ENCODE measurements at places on chromosomes 7 and 10. TPM values are rescaled to one million over a fixed set of nuclear protein-coding genes. Genes with fewer than 3 reads are reported as not detected.

DNA sequence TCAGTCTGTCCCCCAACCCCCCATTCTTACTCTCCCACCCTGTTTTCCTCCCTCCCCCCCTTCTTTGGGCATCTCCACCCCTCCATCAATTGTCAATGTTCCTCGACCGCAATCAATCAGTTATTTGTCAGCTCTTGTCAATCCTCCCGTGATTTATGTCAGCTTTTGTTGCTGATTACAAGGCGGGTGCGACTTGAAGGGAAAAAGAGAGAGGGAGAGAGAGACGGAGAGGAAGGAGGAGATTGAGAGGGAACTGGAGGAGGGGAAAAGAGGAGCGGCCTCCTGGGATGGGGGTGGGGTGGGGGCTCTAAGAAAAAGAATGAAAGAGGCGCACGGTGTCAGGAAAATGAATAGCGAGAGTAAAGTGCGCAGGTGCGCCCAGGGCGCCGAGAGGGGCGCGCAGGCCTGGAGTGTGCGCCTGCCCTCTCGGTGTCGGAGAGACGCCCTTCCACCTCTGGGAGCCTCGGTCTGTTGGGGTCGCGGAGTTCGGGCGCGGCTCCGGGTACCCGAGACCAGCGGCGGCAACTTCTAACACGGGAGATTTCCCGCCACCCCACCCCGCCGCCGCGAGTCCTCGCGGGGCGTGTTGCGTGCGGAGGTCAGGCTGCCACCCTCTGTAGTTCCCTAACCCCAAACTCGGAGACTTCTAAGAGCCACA lies 1.1 kb upstream of the ZNF503 start:
- DNase-seq: peak; percentile 59

DNA sequence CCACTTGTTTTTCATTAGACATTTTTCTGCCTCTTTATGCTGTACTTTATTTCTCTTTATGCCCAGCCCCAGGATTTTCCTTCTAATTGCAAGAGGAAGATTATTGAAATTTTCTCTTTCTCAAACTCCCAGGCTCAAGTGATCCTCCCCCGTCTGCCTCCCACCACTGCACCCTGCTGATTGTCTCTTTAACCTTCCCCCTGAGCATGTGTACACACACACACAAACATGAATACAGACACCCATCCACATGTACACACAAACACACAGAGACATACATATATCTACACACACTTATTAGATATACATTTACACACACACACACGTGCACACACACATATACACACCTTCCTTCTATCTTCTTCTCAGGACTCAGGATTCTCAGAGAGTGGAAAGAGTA lies 37.3 kb upstream of the MAP3K8 start:
- DNase-seq: no peak

HOXA13 gene
- total RNA-seq: not detected

ADIRF gene
- not detected for total RNA-seq

DNA sequence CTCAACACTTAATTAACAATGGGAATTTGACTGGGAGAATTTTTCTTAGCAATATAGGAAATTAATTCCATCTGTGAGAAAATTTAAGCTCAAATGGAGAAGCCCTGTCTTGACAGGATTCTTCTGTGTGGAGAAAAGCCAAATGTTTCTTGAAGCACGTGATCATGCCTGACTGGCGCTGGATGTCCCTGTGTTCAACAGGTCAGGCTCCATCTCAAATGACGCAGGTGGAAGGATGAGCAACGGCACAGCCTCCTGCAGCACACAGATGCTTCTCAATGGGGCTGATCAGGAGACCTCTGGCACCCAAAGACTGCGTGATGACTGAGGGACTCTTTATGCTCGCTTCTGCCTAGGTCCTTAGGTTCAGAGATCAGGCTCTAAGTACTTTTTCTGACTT lies 143.8 kb downstream of the RSU1 start:
- DNase-seq: no peak

CCL24 gene
- not detected for total RNA-seq

GBF1 gene
- total RNA-seq: 23.7 TPM

GRCh38 chr10:17673471-17674061 lies 29.6 kb downstream of the STAM start:
- peak; percentile 53 for DNase-seq

GRCh38 chr10:11153245-11153644 lies 135.6 kb downstream of the CELF2 start:
- DNase-seq: no peak

HYCC1 gene
- total RNA-seq: 120 TPM

IGFBP3 gene
- 10.0 TPM for total RNA-seq

LRRN3 gene
- total RNA-seq: 1.0 TPM

ZNF727 gene
- total RNA-seq: not detected

DNA sequence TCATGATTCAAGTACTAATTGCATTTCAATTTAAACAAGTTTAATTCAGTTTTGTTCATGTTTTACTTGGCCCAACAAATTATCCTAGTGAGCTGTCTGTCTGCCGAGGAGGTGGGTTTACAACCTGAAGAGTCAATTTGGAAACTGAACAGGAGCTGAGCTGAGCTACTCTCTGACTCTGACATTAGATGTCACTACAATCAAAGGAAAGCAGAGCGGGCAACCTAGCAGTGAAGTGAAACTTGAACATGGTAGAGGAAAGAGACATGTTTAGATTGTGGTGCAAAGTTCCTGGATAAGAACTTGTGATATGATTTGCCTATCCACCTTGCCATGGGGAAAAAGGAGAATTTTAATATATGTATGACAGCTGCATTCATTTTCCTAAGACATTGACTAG lies 9.6 kb upstream of the AGR3 start:
- DNase-seq: peak; percentile 34

ERVW-1 gene
- 0.09 TPM for total RNA-seq

- DNase-seq: no peak
Observed at GRCh38 chr10:16652154-16652553, 130.5 kb upstream of the C1QL3 start.

GRCh38 chr10:24041034-24041433 lies 167.9 kb upstream of the KIAA1217 start:
- DNase-seq: no peak

- peak; percentile 19 for DNase-seq
Observed at GRCh38 chr10:1206101-1206500, 149.9 kb downstream of the WDR37 start.

DNA sequence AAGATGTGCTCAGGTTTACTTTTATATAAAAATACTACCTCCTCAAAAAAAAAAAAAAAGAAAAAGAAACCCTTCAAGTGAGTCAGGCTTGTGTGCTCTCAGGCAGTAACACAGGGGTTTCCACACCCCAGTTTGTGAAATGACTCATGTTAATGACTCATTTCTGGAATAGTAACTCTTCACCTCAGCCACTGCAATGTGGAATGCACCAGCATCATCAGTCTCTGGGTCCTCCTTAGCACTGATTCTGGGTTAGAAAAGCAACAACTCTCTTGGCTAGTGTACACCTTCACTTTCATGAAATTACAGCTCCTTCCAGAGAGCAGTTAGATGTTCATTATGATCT lies 110.6 kb downstream of the EMX2 start:
- no peak for DNase-seq

DNA sequence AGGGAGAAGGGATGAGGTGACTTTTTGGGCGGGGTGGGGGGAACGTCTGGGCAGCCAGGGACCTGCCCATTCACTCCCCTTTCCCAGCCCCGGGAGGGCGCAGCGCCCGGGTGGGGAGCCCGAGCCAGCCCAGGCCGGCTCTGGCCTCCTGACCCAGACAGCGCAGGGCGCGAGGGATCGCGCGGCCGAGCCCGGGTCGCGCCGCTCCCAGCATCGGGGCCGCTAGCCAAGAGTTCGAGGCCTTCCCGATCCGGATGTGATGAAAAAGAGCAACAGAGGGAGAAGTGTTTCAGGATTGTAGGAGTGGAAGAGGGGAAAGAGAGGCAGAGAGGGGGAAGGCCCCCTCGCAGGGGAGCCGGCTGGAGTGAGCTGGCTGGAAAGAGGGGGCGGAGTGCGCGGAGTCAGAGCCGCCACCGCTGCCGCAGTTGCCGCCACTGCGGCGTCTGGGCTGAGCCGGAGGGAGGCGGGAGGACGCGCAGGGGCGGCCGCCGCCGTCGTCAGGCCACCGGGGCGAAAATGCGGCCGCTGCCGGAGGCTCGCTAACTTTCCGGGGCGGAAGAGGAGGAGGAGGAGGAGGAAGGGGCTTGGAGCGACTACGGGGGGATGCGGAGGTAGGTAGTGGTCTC lies at the start of gene MDFIC:
Gene MDFIC, plus strand, starts transcription at position 69 of the 626 bp plus-strand sequence. CDS start 940 bp downstream, outside the sequence.
- peak; percentile 59 for DNase-seq

GRCh38 chr7:103915680-103916357 lies 73.6 kb downstream of the RELN start:
- no peak for DNase-seq

MSS51 gene
- 1.4 TPM for total RNA-seq

SLC12A9 gene
- total RNA-seq: 42.3 TPM

DNA sequence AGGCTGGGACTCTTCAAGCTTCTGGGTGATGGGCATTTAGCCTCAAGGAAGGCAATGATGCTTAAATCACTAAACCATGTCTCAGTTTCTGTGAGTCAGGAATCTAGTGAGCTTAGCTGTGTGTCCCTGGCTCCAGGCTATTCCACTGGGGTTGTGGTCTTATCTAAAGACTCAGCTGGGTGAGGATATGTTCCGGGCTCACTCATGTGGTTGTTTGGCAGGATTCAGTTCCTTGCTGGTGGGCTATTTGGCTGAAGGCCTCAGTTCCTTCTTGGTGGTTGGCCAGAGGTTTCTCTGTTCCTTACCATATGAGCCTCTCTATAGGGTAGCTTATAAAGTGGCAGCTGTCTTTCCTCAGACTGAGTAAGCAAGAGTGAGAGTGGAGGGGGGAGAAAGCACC lies 12.0 kb downstream of the EVX1 start:
- no peak for DNase-seq

GRCh38 chr7:81150951-81151361 lies 232.1 kb upstream of the SEMA3C start:
- DNase-seq: no peak

DNA sequence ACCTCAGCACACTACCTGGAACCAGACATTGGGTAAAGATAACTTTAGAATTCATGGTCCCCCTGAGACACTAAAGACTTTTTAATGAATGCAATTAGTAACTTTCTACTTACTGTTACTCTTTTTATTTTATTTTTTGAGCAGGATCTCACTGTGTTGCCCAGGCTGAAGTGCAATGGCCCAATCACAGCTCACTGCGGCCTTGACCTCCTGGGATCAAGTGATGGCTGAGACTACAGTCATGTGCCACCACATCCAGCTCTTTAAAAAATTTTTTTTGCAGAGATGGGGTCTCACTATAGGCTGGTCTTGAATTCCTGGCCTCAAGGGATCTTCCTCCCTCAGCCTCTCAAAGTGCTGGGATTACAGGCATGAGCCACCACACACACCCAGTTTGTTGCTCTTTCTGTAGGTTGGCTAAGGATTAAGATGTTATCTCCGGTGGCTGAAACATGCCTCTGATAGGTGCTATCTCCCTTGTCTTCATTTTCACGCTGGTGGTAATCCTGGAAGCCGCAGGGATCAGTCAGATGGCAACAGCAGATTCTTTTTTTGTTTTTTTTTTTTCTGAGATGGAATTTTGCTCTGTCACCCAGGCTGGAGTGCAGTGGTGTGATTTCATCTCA lies 128.3 kb downstream of the TCF7L2 start:
- DNase-seq: no peak

DNA sequence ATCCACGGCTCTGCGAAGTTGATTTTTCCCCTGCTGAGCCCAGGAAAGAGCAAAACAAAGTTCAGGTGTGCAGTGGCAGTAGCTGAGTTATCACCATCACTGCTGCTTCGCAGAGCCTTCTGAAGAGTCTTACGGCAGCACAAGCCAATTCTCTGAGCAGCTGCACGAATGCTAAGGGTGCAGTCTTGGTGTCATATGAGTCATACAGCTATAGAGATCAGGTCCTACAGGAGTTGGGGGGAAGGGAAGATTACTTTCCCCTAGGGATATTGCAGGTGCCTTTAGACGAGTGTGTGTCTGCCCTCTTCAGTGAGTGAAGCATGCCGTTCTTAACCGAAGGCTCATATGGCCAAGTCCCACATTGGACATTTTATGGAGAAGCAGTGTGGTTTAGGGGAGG lies 227.8 kb downstream of the CELF2 start:
- no peak for DNase-seq

TRIP6 gene
- total RNA-seq: 120 TPM

MLXIPL gene
- total RNA-seq: 5.5 TPM

MYL7 gene
- 5.7 TPM for total RNA-seq

- no peak for DNase-seq
Observed at GRCh38 chr10:61618388-61618961, 44.3 kb upstream of the CABCOCO1 start.

- DNase-seq: no peak
Observed at GRCh38 chr7:99429756-99430155, 8.8 kb downstream of the PTCD1 start.

SDK1 gene
- 8.4 TPM for total RNA-seq

DNA sequence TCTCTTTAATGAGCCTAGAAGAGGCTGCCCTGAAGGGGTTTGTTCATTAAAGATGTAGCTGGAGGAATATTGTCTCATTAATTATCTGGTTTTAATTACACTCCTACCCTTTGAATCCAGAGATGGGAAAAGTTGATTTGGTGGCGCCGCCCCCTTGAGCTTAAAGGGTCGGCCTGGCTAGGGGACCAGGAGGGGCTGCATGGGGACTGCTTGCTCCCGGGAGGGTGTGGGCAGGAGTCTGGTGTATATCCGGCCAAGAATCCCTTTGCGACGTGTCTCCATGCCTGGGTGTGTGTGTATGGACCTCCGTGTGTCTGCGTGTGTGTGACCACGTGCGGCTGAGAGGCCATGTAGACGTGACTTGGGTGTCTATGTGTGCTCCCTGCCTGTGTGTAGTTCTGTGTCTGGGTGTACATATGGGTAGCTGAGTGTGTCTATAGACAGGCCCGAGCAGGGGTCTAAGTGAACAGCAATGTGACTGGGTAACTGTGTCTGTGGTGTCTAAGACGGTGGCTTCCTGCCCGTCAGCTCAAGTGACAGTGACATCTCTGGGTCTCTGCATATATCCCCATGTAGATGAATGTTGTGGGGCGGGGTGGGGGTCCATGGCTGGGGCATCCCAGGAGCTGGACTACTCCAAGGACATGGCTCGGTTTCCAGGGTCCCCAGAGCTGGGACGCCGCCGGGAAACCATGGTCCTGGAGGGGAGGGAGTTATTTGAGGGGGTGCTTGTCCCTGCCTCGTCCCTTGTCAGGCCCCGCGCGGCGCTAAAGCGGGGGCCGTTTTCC lies 10.7 kb downstream of the LBX1 start:
- DNase-seq: no peak

DNA sequence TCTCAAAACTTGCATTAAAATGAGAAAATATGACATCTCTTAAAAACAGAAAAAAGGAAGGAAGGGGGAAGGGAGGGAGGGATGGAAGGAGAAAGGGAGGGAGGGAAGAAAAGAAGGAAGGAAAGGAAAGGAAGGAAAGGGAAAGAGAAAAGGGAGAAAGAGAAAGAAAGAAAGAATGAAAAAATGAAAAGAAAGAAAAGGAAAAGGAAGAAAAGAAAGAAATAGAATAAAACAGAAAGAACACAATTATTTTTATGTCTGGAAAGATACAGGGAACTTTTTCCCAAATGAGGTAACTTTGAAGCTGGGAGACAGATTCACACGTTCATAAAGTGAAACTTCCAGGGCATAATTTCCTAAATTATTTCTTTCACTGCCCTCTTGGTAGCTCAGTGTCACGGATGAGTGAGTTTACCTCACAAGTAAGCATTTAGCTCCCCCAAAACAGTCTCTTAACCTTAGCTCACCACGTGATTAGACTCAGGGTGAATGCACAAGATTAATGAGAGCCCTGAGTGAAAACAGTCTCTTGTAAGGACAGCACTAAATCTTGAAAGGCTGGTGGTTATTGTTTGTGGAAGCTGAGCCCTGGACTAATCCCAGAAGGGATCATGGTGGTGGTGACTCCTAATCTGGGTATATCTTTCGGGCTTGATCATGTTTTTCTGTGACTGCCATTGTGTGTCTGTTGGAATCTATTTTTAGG lies 74.1 kb upstream of the HDAC9 start:
- DNase-seq: no peak

SUN3 gene
- not detected for total RNA-seq

GRCh38 chr10:111833251-111833650 lies 350.3 kb downstream of the GPAM start:
- no peak for DNase-seq

Data from H9 (cell line).